ENCODE measurements at places on chromosomes 6 and 20.
A peak's percentile ranks its signal among the peaks of the same experiment; 100 is the strongest.

GRCh38 chr6:20605061-20605460 lies 70.8 kb downstream of the CDKAL1 start:
- DNase-seq, result no peak

DNA sequence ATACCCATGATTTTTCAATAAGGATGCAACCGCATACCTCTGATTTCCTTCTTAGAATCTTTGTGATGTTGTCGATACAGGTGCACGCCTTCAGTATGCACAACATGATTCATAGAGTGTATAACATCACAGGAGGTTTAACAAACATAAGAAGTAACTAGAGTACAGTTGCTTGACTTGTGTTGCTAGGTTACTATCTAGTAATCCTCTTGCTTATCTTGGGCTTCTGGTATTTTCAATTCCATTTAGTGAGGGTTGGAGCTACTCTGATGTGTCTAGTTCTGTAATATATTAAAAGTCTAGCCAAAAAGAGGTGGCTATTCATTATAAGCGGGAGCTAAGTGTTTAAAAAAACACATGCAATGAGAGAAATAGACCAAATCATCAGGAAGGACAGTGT lies 85.5 kb upstream of the TENT5A start:
- no peak for DNase-seq

DNA sequence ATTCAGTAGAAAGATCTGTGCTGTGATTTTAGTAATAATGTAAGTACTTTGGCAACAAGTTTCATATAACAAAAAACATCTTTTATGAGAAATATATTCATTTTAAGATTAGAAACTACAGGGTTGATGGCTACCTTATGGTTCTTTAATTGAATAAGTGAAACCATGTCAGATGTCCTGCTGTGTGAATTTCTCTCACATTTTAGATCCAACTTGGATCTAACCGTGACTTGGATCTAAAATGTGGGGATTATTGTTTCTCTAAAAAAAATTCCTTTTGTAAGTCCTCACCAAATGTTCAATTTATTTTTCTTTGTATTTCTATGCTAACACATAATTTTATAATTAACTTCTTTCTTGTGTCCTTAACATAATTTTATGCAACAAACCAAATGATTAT lies 30.4 kb downstream of the ZC2HC1B start:
- DNase-seq, result no peak

DNA sequence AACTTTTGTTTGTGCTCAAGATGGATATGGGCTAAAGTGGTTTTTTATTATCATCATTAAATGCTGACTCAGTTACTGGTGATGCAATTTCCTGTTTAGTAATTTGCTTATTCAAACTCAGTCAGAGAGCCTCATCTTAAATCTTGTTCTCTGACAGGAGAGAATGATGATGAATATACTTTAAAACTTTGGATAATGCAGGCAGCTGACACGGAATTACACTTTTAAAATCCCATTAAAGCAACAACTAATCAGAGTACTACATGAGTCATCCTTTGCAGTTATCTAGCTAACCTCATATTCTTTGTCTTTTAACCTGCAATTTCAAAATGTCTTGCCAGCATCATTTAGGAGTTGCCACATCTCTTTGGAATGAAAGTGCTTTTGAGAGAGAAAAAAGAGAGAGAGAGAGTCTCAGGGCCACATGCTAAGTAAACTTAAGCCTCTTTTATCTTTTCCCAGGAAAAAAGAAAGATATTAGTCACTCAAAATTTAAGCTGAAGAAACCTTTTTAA lies 9.2 kb upstream of the C6orf141 start:
- peak; percentile 40 for DNase-seq

DNA sequence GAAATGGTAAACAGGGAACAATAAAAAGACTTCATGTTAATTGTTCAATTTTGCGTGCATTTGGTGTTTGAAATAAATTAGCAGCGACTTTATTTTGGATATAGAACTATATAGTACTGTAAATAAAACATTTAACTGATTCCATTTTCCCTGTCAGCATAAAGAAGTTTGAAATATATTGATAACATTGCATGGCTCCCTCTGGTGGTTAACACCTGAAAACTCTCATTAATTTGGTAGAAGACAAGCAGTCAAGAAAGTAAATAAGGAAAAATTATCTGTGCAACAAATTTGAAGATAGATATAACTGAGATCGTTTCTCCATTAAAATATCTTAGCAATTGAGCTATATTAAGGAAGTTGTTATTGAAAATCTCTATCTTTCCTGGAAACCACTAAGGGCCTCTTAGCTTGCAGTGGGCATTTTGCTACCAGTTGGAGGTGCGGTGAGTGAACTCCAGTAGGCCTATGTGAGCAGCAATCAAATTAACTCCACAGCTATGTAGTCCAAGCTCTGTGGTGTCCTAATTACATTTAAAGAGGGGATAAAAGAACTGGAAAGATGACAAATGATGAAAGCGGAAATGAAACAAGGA lies 435.7 kb upstream of the FKBP1C start:
- DNase-seq, result no peak

DNA sequence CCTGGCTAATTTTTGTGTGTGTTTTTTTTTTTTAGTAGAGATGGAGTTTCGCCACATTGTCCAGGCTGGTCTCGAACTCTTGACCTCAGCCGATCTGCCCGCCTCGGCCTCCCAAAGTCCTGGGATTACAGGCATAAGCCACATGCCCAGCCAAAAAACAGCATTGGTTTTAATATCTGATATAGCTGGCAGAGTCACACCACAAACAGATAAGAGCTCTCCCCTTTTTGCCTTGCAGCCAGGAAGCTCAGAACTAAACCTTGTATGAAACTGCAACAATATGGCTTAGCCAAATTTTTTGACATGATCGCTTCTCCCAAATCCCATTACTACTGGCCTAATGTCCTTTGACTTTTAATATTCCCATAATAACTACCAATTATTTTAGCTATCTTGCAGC lies 4.9 kb downstream of the ACOT8 start:
- DNase-seq, result no peak

DNA sequence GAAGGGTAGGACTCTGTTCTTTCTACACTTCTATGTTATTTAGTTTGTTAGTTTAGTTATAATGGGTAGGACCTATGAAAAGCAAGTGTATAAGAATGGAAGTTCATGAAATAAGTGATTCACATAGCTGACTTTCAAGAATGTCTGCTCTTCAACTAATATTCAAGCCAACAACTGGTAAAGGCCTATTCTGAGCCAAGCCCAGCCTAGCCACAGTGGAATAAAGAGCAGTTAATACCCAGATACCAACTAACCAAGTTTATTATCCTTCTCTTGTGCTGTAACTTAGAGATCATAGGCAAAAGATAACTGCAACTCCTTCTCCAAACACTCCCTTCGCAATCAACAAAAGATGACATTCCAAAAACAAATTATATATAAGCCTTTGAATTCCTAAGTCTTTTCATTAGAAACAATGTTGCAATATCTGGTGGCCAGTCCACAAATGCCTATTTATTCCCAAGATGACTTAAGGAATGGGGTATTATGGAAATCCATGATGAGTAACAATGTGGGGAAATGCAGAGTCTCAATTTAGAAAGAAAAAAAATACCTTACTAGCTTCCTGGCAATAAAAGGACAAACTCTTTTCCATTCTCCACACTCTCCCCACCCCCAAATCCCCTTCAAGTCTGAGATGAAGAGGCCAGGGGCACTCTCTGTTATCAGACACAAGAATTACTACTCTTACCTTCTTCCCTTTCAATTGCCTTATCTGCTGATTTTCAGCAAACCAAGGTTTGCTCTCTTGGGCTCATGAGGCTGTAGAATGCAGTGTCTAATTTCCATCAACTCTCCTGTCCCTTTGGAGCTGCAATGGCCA lies 27.4 kb downstream of the BTBD9 start:
- DNase-seq, result no peak

DNA sequence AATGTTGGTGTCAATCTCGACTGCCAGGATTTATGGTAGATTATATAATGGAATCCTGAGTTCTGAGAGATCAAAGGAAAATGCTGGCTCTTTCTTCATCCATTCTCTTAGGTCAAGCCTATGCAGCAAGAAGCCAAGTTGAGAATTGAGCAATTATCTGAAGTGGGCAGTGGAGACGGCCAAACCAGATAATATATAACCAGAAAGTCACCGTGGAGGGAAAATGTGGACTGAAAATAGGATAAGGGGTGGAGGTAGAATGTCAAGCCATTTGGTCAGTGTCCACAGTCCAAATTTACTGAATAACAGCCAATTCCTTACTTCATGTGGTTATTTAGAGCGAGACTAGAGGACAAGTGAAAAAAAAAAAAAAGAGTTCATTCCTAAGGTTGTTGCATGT lies 107.8 kb upstream of the ESR1 start:
- DNase-seq, result no peak

DNA sequence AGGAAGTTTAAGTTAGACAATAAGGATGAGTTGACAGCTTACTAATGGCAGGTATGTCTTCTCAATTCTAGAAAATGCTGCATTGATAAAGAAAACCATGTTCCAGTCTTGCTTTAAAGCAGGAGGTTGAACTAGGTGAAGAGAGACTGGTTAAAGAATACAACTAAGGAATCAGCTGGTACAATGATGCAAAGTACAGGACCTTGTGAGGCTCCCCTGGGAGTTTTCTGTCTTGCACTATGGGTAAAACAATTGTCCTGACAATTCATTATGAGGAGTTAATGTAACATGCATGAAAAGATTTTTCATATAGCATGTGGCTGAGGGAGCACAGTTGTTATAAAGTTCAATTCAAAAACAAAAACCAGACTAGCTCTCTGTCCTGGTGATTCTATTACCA lies 157.2 kb downstream of the BMP2 start:
- no peak for DNase-seq

DNA sequence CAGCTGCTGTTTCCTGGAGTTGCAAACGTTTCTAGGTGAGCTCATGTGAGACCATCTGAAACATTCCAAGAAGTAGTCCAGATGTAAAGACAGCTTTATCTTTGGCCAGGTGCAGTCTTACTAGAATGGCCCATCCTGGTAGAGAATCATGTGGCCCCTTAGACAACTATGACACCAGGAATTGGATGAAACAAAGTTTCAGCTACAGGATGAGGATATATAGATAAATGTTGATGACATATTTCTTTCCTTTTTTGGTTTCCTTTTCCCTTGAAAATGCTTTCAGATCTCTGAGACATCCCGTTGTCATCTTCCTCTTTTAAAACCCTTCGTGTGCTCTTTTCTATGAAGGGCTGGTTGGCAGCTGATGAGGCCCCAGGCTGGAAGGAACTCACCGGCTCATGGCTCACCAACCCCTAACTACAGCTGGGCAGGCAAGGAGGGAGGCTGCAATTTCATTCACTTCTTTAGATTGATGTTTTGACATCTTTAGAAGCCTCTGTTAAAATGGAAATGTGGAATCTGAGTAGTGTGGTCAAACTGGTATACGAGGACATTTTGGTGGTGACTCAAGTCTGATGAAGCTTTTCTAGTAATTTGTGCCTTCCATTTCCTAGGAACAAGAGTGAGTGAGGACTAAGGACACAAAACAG lies 167.9 kb upstream of the TNFAIP3 start:
- no peak for DNase-seq

GRCh38 chr6:104729433-104729832 lies 130.3 kb downstream of the HACE1 start:
- no peak for DNase-seq

DNA sequence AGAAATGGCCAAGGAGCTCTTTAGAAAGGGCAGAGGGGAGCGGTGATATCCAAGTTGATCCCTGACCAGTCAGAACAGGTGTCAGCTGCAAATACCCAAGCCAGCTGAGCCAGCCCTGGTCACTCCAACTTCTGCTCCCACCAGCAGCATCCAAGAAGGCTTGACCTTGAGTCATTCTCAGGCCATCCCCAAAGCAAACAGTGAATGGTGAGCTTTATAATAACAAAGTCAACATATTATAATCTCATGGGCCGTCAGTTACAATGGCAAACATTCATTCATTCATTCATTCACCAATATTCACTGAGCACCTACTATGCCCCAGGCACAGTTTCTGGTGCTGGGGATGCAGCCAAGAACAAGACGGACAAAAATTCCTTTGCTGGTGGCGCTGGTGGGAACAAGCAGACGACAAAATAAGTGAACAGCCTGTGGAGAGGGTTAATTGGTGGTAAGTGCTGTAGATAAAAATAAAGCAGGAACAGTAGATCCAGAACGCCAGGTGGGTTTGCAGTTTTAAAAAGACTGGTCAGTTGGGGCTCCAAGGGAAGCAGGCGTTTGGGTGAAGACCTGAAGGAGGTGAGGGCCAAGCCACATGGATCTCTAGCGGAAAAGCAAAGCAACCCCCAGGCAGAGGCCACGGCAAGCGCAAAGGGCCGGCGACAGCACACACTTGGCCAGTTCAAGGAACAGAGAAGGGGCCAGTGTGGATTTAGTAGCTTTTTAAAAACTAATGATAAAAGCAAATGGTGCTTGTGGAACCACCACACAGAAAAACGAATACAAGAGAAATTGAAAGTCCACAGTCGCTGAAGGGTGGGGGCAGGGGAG lies 131.8 kb upstream of the PTPN1 start:
- DNase-seq, result no peak

DNA sequence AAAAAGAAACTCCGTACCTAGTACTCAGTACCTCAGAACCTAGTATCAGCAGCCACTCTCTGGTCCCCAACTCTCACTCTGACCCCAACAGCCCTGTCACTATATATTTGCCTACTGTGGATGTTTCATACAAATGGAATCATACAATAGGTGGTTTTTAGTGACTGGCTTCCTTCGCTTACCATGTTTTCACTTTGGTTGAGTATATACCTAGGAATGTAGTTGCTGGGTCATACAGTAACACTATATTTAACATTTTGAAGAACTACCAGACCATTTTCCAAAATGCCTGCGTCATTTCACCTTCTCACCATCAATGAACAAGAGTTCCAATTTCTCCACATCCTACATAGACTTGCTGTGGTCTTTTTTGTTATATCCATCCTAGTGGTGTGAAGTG lies 283.2 kb downstream of the GMDS start:
- DNase-seq, result no peak

GRCh38 chr20:24473435-24474223 lies 4.2 kb downstream of the SYNDIG1 start:
- no peak for DNase-seq

- no peak for DNase-seq
Measured at GRCh38 chr6:165600606-165601005, 62.4 kb downstream of the PDE10A start.

DNA sequence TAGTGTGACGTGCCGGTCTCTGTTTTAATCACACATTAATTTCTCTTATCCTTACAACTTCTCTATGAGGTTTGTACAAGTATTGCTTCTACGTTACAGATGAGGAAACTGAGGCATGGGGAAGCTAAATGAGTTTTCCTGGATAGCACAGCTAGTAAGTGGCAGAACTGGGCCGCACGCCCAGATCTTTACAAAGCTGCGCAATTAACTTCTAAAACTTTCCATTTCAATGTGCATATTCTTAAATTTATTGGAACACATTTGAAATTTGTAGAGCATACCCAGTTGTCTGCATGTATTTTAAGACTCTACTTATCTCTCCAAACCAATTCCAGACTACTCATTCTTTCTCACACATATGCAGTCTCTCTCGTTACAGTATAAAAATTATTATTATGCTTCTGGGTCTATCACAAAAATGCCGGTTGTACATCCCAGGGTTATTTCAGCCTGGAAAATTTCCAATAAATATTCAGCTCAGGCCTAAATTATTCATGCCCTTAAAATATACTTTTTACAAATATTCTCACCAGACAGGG lies 10.2 kb upstream of the PERP start:
- DNase-seq, result no peak
